ENCODE measurements at places on chromosomes 11 and 22. TPM values are rescaled to one million over a fixed set of nuclear protein-coding genes. Genes with fewer than 3 reads are reported as not detected.

Gene RPL27A
- total RNA-seq, result 856 TPM

DNA sequence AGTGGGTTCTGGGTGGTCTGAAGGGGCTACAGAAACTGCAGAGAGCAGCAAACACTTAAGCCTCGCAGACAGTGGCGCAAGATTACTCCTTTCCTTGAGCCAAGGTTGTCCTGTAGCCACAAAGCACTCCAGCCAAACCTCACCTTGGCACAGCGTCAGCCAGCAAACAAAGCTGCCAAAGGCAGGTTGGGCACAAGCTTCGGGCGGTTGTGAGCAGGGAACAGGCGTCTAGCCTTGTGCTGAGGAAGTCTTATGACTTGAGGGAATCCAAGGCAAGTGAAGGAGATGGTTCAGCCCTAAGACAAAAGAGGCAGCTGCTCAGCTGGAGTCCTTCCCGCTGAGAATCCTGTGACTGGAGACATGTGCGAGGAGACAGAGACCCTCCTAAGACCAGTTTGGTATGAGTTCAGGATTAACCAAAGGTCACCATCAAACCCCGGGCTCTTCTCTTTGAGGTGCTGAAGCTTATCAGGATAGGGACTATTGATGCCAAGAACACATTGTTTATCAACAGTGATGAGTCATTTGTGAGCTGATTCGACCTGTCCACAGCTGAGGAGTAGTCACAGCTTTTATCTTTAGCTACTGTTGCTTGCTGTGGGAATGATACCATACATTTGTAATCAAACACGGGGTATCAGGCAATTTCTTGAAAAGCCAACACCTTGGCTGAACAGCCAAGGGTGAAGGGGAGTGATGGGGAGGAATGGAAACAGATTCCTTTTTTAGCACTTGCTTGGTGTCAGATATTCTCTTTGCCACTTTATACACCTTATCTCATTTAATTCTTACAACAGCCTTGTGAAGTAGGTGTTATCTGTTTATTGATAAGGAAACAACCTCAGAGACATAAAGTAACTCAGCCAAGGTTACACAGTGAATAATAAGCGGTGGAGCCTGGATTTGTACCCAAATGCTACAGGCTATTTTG is 4.6 kb downstream of the ADM start:
- DNase-seq, result no peak

- DNase-seq, result no peak
These were observed 9.7 kb upstream of the RNF141 start for GRCh38 chr11:10550503-10551289.

- DNase-seq, result no peak
These were observed 7.3 kb upstream of the SYT7 start for GRCh38 chr11:61587951-61588727.

DNA sequence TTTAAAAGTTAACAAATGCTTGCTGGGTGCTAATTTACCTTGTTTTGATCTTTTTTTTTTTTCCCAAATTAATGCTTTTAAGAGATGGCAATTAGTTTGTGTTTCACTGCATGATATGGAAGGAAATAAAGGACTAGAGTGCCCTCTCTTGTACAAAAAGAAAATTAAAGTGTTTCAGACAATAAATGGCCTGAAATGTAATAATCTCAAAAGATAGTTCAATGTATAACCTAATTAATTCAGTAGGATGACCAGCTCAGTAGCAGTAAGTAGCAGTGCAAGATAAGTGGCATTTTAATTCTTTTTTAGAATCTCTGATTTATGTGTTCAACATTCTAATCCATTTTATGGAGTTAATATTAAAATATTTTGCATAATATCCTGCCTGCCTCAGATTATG is 39.9 kb upstream of the MYO18B start:
- DNase-seq, result no peak

- no peak for DNase-seq
These were observed 7.3 kb downstream of the GRAMD1B start for GRCh38 chr11:123437236-123437979.

- DNase-seq, result no peak
These were observed 25.8 kb downstream of the DDIAS start for GRCh38 chr11:82927264-82927880.

DNA sequence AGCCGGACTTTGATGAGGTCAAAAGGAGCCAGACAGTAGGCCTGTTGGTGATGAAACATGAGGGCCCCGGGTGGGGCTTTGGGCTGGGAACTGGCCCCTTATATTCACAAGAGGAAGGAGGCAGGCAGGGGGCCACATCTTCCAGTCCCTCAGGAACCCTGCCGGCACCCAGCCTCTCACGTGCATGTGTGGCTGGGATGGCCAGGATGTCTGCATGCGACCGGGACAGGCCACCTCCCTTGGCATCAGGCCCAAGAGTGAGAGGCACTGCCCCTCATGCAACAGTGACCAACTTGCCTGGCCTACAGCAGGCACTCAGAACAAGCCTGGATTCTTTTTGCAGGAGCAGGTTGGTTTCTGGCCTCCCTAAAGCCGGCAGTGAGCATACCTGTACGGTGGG is 5.4 kb downstream of the SLC25A45 start:
- no peak for DNase-seq

DNA sequence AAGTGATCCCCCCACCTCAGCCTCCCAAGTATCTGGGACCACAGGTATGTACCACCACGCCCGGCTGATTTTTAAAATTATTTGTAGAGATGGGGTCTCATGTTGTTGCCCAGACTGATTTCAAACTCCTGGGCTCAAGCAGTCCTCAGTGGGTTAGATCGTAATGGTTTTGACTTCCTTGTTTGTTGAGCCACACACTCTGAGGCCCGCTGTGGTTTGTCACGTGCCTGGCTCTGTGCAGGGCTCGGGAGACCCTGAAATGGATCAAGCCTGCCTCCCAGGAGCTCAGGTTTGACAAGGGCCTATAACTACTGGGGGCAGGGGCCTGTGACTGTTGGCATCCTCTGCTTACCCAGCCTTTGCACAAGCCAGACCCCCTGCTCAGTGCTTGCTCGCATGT is 68.1 kb downstream of the MPPED1 start:
- DNase-seq, result no peak

Gene NLRP14
- total RNA-seq, result not detected

- no peak for DNase-seq
These were observed 57.9 kb downstream of the SYTL2 start for GRCh38 chr11:85752890-85753581.

DNA sequence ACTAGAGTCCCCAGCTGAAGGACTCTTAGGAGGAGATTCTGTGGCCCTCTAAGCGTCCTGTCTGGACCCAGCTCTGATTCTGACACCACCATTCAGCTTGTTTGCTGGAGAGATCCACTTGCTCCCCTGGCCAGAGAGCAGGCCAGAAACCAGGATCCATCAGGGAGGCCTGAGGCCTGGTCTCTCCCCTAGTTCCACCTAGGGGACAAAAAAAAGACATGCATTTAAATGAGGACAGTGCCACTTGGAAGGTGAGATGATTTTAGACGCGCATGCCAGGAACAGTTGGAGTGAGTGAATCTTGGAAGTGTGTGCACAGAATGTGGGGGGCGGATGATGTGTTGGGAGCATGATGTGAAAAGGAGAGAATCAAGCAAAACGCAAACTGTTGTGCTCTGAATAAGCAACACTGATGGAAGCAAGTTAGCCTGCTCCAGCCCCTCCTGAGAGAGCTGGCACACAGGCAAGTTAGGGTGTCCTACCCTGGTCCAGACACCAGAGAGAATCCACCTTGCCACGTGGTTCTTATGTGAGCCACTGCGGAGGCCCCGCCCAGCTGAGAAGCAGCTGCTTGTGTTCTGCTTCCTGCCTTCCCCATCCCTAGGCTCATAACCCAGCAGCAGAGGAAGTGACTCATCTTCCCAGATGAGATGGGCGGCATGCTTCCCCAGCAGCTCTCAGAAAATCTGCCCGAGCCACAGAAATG is 8.0 kb upstream of the SLCO2B1 start:
- DNase-seq, result peak; percentile 47

Gene GLB1L2
- total RNA-seq, result 0.99 TPM

DNA sequence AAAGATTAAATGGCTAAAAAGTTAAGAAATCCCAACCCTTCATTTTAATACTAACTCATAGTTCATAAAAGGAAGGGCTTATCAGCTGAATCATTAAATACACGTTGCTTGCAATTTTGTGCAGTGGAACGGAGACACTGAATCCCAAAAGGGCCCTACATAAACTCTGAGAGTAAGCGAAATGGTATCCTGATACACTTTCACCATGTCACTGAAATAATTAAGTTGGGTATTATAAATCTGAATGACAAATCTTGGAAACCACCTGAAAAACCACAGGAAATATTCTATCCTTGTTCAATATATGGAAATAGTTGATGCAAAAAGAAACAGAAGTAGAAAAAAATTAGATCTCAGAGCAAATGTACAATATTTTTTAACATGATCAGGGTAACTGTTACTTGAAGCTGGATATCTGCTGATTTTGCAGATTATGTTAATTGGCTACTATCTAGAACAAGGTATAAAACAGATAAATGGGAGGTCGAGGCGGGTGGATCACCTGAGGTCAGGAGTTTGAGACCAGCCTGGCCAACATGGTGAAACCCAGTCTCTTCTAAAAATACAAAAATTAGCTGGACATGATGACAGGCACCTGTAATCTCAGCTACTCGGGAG is 55.1 kb downstream of the MAML2 start:
- no peak for DNase-seq

DNA sequence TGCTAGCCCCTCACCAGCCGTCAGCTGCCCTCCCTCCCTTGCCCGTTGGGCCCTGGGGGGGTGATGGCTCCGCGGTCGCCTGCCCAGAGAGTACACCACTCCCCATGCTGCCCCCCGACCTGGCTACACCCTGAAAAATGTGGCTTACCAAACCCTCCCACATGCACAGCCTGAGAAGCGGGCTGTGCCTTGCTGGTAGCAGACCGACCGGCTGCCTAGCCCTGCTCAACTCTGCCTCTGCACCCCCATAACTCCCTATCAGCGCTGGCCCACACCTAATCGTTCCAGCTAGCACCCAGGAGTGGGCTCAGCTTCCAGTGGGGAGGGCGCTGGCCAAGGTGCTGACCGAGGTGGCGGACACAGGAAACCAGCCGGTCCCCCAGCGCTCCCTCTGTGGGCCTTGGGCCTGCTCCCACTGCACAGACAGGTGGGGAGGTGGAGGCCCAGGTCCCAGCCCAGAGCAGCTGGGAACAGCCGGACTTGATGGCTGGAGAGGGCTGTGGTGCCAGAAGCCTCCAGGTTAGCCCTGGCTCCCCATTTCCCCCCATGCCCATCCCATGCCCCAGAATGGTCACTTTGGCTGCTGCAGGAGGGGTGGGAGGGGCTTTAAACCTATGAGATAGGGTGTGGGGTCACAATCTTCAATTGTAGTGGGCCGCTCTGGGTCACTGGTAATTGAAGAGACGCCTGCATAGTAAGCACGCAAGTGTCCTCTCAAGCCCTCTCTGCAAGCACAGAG is 32.1 kb upstream of the PRODH start:
- DNase-seq, result no peak

GRCh38 chr22:36900880-36901279 is 12.5 kb upstream of the CSF2RB start:
- DNase-seq, result no peak

- no peak for DNase-seq
These were observed 37.2 kb downstream of the POU2AF3 start for GRCh38 chr11:111335549-111335948.

Gene SLC22A25
- not detected for total RNA-seq

DNA sequence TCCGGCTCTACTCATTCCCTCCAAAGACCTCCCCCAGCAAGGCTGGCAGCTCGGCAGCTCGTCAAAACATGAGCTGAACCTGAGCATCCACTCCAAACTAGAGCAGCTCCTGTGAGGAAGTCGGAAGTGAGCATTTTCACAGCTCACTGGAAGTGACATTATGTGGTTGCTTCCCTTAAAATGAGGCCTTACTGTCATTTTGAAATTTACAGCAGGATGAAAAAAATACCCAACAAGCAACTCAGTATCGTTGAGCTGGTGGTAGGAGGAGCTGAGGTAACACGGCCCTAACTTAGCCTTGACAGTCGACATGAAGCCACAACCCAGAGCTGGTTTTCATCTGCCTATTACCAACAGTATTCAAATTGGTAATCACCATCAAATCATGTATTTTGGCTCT is 38.0 kb upstream of the ARFGAP3 start:
- DNase-seq, result no peak

Gene NNMT
- total RNA-seq, result 240 TPM

- no peak for DNase-seq
These were observed 6.1 kb downstream of the PARVB start for GRCh38 chr22:44030051-44030701.

DNA sequence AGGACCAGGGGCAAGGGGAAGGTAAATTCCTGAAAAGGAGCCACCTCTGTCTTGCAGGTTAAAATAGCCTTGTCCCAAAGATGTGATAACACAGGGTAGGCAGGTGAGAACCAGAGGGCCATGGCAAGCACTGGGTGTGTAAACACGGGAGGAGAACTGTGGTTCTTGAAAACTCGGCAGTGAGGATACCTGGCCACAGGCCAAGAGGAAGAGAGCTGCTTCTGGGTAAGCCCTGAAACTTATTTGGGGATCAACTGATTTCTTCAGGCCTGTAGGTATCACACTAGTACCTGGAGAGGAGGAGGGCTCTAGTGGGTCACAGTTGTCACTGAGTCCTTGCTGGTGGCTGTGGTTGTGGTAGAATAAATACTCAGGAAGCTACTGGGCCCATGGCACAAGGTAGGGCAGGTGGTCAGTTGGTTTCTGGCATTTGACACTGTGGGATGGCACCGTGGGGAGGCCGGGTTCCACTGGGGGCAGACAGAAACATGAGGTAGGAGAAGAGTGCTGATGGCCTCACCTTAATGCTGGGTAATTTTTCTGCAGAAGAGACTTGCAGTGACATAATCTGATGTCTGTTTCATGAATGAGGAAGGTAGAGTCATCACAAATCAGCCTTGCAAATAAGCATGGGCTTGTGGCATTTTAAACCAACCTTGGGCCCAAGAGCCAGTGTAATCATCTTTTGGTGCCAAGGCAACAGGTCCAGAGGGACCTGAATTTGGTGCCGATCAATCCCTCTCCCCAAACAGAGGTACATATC is 22.0 kb downstream of the AMPD3 start:
- DNase-seq, result no peak

- no peak for DNase-seq
These were observed 76.5 kb downstream of the RELT start for GRCh38 chr11:73452726-73453125.

- no peak for DNase-seq
These were observed 9.7 kb downstream of the NADSYN1 start for GRCh38 chr11:71462726-71463125.

GRCh38 chr11:125583496-125583895 is 9.2 kb upstream of the STT3A start:
- DNase-seq, result no peak

- DNase-seq, result no peak
These were observed 11.0 kb downstream of the CHST1 start for GRCh38 chr11:45654231-45655011.

DNA sequence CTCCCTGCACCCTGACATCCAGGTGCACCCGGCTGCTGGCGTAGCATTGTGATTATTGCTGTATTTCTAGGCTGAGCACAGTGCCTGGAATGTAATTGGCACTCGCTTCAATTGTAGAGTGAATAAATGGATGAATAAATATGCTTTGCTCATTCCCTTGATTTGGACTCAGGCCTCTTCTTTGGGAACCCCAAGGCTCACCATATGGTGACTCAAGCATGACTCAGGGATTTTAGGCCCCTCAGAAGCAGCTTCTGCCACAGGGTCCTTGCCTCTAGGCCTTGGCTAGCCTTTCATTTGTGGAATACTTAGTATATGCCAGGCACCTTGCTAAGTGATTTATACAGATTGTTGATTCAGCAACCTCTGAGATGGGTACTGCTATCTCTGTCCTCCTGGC is 78.9 kb downstream of the GRIK4 start:
- DNase-seq, result no peak
